ENCODE measurements at places on chromosomes 2 and 18.

- DNase-seq = no peak
These were observed 154.8 kb upstream of the ZNF236 start for GRCh38 chr18:76667603-76668002.

DNA sequence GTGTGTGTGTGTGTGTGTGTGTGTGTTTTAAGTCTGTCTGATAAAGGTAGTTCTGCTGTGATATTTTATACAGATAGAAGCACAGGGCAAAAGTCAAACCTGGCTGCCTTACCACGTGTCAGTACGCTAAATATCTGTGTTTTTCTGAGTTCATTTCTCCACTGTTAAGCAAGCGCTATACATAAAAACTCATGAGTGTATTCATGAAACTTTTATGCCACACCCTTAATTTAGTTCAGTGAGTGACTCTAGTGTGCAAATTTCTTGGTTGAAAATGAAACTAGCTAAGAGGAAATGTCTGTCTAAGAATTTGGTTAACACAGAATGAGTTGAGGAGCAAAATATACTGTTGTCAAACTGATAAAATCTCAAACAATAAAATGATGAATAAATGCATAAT lies 11.2 kb downstream of the CASP10 start:
- no peak for DNase-seq

GRCh38 chr2:235495373-235496238 lies 1.8 kb downstream of the AGAP1 start:
- no peak for DNase-seq

GRCh38 chr2:205627085-205627484 lies 55.2 kb upstream of the NRP2 start:
- no peak for DNase-seq

DNA sequence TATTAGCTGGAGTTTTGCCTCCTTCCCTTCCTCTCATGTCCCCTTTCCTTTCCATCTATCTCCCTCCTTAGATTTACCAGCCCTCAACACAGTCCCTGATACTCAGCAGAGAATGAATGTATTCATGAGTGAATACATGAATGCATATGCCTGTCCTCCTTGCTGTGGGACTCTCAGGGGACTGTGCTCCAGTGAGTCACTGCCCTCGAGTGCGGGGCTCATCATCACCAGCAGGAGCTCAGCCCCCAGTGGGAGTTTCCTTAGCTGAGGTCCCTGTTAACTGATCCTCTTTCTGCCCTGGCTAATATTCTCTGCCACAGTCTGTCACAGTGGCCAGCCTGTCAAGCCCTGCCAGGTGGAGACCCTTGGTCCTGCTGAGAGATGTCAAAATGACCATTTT lies 104.9 kb upstream of the LHCGR start:
- no peak for DNase-seq

DNA sequence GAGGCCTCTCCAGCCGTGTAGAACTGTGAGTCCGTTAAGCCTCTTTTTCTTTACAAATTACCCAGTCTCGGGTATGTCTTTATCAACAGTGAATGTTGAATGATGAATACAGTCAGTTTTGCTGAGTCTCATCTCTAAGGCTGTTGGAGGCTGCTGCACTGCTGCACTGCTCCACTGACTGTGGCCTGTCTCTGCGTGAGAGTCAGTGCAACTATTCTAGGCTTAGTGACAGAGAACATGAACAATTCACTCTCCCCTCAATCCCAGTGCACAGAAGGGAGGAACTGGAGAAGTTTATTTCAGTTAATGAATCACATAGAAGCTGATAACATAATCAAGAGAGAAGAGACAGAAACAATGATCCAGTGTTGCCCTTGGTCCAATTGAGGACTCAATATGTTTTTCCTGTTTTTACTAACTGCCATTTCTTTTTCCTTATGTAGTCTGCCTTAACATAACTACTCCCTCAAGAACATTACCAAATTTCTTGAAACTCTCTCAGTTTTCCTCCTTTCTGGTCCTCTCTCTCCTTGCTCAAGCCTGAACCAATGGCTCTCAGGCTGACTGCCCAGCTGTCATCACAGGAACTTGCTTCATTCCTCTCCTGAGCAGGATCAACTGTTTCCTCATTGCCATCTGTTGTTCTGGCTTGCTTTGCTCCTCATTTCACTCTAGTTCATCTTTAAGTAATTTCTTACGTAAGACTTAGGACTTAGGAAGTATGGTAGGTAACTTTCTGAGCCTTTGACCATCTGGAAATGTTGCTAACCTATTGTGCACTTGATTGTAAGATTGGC lies 483.2 kb downstream of the METTL4 start:
- DNase-seq = no peak

- DNase-seq = no peak
These were observed 745.8 kb upstream of the CHAC2 start for GRCh38 chr2:53021828-53022227.

DNA sequence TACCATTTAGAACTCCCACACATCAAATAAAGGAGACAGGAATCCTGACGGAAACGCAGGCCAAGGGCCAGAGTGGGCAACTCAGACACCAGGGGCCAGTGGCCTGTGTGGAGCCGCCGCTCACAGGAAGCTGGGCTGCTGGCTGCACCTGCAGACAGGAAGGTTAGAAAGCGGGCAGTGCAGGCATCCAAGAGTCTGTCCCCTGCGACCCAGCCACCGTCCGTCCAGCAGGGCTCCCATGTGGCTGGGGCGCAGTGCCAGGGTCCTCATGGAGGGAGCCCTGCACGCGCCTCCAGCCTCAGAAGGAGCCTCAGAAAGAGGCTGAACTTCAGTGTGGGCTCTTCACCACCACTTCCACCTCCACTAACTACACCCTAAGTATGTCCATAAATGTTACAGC lies 2.5 kb upstream of the ANO7 start:
- DNase-seq = no peak

DNA sequence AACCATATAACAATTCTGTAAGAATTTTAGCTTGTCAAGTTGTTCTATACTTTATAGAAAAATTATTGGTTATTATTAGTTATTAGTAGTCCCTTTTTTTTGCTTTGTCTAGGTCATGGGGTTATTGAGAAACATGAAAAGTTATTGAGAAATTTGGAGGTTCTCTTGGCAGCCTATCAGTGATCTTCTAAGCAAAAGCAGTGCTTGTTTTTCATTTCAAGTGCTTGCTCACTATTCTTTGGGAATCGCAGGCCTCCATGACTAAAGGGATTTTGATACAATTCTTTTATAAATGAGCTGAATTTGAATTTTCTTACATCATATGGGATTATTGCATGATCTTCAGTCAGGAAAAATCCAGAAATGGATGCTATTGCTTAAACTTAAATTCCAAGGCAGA lies 25.8 kb downstream of the PLEKHA3 start:
- no peak for DNase-seq

DNA sequence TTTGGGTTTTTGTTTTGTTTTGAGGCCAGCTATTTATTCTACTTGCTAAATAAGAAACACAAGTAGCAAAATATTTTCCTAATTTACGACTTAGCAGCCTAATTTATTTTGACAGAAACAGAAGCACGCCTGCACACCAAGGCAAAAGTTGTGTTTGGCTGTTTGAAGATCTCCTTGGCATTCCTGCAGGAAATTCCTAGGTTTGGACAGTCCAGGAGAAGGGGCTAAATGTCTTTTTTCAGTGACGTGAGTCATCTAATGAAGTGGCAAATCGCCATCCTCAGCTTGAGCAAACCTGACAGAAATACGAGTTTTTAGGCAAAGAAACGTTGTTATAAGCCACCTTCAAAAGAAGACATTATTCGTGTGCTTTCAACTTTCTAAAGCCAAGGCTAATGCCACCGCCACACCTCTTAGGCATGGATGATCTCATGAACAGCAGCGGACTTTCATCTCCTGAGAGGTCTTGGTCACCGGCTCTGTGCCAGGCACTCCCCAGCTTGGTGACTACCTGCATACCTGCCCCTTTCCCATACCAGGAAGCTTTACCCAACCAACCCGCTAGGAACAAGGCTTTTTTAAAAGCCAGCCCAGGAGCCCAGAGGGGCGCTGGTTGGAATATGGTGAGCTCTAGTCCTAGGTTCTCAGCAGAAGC lies 30.9 kb downstream of the STK39 start:
- DNase-seq = no peak

DNA sequence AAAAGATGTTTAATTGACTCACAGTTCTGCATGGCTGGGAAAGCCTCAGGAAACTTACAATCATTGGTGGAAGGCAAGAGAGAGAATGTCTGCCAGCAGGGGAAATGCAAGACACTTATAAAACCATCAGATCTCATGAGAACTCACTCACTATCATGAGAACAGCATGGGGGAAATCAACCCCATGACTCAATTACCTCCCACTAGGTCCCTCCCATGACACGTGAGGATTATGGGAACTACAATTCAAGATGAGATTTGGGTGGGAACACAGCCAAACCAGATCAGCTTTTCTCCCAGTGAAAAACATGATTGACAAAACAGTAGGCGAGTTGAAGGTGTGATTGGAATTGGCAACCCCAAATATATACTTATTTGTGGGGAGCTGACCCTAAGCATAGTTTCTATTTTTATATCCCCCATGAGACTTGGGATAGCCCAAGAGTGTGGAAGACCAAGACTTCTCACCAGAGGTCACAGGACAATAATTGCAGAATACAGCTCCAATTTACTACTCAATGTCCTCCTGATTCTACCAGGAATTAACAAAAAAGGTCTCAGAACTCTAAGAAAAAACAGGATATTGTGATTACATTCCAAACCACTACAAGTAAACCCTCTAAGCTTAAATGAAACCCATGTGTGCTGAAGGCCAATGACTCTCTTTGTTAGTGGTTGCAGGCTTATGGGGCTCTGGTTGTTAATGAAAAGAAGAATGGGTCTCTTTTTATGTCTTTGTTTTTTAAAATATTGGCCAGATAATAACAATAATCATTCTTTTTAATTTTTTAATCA lies 96.1 kb upstream of the PIK3C3 start:
- DNase-seq = no peak

Measured in Panc1 (cell line).